Stimulated activated CD4-positive, alpha-beta T cell treated with anti-CD3 and anti-CD28 coated beads, Interleukin-15, amount 100 ng/mL, for 24 hours (primary cell): ENCODE measurements at places on chromosomes 2 and 18.

DNA sequence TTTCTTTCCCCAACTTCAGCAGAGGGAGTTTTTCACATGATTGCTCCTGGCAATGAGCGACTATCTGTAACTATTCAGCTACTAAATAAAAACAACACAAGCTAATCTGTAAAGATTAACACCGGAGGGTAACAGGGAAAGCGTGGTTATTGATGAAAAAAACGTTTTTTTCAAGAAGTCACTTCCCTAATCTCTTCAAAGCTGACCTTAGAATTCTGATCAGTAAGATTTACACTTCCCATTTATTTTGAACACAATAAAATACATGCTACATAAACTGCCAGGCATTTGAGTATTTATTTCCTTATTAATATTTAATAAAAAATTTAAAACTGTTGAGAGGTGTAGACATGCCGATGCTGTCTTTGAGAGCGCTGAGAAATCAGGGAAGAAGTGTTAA lies 207.4 kb upstream of the HDAC4 start:
- DNase-seq, result no peak

DNA sequence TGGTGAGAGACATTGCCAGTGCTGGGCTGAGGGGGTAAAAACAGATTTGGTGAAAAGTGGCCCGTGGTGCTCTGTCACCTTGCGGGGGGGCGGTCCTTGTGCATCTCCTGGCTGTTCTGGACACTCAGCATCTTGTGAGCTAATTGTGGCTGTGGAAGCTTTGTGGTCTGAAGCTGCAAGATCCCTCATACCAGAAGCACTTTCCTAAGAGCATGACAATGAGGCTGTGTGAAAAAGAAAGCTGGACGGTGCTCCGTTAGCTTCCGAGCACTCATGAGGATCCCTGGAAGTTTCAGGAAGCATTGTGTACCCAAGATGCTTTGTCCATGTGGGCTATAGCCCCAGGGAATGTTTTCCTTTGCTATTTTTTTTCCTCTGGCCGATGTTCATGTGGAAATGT lies 74.5 kb downstream of the CABLES1 start:
- DNase-seq, result no peak

DNA sequence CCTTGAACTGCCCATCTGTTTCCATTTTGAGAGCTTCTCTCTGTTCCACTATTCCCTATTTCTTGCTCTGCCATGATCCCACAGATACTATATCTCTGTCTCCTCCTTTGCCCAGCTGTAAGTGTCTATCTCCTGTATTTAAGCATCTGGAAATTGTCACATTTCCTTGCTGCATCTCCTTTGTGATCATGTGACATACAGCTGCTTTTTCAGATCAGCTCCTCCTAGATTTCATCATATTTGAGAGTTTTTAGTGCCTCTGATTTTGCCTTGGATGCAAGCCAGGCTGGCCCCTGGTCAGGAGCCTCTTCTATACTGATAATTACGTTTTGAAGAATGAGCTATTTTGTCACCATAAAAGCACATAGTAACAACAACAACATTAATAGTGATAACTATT lies 131.7 kb upstream of the TNP1 start:
- no peak for DNase-seq

DNA sequence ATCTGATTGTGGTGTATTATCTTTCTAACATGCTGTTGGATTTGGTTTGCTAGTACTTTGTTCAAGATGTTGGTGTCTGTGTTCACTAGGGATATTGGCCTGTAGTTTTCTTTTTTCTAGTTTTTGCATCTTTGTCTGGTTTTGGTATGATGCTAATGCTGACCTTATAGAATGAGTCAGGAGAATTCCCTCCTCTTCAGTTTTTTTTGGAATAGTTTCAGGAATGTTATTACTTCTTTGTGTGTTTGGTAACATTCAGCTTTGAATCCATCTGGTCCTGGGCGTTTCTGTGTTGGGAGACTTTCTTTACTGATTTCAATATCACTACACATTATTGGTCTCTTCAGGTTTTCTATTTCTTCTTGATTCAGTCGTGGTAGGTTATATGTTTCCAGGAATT lies 124.2 kb upstream of the EPB41L5 start:
- DNase-seq, result no peak

GRCh38 chr18:61865466-61866175 lies 27.2 kb downstream of the RNF152 start:
- DNase-seq, result no peak

DNA sequence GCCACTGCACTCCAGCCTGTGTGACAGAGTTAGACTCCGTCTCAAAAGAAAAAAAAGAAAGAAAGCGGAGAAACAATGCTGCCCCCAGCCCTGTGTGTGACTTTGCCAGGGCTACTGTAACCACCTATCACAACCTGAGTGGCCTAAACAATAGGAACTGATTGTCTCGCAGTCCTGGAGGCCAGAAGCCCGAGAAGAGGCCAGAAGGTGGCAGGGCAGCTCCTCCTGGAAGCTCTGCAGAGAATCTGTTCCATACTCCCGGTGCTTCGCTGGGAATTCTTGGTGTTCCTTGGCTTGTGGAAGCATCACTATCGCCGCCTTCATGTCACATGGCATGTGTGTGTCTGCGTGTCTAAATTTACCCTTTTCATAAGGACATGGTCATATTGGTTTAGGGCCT lies 14.4 kb upstream of the RAB17 start:
- DNase-seq, result no peak

DNA sequence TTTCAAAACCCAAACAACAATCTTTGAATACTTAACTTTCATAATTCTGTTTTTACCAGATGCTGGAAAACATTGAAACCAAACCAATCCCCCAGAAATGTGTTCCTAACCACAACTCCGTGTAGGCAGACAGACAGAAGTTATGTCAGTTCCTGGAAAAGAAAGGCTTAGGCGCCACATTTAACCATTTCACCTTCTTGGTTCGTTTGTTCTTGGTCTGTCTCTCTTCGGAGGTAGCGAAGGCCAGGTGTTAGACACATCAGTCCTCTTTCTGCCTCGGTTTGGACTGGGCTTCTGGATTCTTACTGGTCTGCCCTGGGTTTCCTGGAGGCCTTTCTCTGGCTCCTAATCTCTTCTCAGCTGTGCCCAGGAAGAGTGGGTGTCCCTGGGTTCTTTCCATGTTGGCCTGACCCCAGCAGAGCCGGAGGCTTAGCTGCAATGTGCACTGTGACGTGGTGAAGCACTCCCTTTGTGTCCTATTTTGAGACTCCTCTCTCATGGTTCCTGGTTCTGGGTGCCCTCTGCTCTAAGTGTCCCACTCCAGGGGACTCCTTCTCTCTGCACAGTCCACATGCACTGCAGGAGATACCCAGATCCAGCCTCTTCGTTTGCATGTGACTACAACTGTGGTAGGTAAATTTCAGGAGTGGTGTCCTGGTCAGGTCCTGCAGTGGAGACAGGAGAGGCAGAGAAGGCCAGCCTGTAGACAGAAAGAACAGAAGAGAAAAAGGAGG lies 23.1 kb upstream of the RAB31 start:
- no peak for DNase-seq

DNA sequence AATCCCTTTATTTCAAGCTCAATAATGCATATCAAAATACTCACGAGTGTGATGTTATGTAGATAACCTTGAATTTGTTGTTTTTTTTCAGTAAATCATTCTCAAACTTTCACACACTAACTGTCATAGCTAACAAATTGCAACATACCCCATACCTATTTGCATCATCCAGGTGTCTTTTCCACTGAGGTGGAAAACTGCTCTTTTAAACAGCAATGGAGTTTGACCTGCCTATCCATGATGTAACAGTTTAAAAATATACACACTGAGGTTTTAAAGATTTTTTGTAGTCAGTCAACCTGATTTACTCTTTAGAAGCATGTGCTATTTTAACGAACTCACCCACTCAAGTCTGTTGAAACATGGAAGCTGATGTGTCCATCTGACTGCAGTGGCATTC lies 298.7 kb downstream of the RND3 start:
- no peak for DNase-seq

DNA sequence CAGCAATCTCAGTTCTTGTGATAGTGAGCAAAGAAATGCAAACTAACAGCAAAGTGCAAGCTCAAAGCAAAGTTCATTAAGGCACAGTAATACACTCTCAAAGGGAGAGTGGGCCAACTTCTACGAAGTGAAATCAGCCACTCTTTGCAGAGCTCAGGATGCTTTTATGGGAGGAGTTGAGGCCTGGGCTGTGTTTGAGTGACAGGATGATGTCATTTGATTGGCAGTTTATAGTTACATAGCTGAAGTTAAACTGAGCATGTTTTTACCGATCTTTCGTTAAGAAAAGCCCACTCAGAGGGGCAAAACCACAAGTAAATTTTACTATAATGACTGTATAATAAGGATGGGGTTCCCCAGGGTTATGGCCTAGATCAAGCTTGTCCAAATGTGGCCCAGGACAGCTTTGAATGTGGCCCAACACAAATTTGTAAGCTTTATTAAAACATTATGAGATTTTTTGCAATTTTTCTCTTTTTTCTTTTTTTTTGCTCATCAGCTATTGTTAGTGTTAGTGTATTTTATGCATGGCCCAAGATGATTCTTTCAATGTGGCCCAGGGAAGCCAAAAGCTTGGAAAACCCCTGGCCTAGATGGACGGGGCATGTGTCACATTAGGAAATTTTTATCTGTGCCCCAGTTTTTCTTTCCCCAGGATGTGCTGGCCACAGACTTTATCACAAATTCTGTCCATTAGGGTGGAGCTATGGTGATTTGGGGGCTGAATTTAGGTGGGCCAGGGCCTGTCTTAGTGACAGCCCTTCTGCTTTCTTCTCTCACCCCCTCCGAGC lies 8.3 kb upstream of the DNAH7 start:
- DNase-seq, result no peak

- DNase-seq, result no peak
Measured at GRCh38 chr2:96737831-96738230, 2.0 kb downstream of the LMAN2L start.

DNA sequence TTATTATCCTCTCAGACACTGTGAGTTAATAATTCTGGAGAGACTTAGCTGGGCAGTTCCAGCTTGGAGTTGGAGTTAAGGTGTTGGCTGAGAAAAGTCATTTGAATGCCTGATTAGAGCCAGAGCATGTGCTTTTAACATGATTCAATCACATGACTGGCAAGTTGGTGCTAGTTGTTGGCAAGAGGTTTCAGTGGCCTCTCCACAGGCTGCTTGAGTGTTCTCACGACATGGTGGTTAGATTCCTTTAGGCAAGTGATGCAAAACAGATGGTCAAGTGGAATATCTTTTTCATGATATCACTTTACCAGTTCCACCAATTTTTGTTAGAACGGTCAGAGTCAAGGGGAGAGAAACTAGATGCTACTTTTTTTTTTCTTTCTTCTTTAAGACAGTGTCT lies 262.7 kb upstream of the FN1 start:
- no peak for DNase-seq

GRCh38 chr2:54609241-54609640 lies 114.2 kb upstream of the EML6 start:
- DNase-seq, result no peak

DNA sequence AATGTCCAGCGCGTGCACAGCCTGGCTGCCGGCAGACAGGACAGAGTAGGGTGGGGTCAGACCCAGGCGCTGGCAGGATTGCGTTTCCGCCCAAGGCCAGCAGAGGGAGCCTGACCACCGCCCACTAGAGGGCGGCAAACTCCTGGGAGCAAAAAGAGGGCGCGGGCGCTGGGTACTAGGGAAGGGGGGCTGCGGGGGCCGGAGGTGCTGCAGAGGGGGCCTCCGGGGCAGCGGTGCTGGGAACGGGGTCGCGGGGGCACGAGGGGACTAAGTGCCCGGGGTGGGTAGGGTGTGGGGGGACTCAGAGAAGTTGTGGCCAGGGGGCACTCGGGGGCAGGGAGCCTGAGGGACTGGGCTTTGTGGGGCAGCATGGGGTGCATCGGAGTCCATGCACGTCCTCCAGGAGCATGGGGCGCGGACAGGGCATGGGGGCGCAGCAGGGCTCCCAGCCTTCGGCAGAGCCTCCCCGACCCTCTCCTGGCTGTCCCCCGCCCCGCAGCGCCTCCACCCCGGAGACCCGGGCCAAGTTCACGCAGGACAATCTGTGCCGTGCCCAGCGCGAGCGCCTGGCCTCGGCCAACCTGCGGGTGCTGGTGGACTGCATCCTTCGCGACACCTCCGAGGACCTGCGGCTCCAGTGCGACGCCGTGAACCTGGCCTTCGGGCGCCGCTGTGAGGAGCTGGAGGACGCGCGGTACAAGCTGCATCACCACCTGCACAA lies 3.2 kb downstream of the TEKT4 start:
- DNase-seq, result peak; percentile 76

DNA sequence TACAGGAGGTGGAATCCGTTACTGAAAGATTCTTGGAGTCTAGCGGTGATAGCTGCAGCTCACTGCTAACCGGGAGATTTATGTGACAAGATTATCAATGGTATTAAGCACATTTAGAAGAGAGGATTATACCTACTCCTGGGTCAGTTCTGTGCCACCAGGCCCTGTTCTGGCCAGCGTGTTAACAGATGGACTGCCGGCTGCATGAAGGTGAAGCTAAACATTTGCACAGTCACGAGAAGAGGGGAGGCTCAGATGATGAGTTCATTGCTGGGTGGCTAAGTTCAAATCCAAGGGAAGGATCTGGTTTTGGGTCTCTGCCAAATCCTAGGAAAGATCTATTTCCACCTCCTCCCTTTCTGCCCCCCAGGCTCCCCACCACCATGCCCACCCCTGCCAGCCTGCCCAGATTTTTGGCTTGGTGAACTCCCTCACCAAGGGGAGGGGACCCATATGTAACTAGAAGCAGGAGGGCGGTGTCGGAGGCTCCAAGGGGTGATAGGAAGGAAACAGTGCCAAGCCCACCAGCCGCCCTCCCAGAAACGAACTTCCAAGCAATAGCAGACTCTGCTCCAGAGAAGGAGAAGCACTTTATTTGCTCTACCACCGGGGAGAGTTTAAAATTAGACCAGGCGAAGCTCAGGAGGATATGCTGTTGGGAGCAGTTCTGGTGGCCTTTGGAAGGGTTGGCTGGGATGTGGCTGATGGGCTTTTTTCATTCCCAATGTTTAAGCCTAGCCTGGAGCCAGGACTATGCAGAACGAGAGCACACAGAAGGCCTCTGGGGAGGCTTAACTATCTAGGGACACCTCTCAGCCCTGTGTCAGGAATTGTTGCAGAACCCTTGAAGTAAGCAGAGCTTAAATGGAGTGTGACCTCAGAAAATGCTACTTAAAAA lies 200.5 kb downstream of the KLHL29 start:
- DNase-seq, result no peak

DNA sequence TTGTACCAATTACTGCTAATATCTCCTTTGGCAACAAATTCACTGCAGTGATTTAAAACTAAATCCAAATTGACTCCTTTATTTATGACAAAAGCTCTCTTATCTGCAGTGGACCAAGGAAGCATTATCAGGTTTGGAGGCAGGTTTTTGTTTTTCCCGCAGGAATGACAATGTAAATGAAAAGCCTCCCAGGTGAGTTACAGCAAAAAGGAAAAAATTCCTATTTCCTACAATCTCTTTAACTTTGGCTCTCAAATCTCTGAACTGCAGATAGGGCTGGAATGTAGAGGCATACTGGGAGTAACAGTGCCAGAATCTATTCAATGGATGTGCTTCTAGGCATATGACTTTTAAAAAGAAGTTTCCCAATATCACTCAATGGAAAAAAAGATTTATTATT lies 28.9 kb upstream of the LRP2 start:
- no peak for DNase-seq

DNA sequence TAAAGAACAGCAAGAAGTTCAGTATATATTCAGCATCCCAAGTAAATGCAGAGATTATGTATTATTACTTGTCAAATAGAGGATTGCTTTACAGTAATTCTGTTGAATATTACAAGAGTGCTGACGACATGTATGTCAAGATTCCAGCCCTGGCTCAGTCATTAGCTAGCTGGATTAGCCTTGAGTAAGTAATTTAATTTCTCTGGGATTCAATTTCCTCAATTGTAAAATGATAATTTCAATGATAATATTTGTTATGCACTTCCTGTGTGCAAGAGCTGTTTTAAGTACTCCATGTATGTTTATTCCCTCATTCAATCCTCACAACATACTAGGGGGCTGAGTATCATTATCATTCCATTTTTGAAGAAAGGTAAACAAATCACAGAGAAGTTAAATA lies 44.0 kb downstream of the TCF4 start:
- DNase-seq, result no peak
